ENCODE measurements at places on chromosomes 3 and 15.

GRCh38 chr15:68749365-68749764 lies 71.3 kb downstream of the ANP32A start:
- DNase-seq: no peak

GRCh38 chr15:70870051-70870450 lies 16.1 kb upstream of the LARP6 start:
- no peak for DNase-seq

GRCh38 chr3:153552887-153553604 lies 391.0 kb downstream of the RAP2B start:
- DNase-seq: no peak

DNA sequence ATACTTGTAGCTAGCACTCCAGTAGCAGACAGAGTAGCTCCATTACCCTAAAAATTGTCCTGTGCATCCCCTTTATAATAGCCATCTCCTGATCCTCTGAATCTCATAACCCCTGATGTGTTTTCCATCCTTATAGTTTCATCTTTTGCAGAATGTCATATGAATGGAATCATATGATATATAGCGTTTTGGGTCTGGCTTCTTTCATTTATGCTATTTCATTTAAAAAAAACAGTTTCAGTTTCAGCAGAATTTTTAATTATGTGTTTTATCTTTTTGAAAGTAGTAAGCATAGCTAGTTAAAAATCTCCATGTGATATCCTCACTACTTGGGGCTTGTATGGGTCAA lies 132.7 kb downstream of the KLF13 start:
- no peak for DNase-seq

DNA sequence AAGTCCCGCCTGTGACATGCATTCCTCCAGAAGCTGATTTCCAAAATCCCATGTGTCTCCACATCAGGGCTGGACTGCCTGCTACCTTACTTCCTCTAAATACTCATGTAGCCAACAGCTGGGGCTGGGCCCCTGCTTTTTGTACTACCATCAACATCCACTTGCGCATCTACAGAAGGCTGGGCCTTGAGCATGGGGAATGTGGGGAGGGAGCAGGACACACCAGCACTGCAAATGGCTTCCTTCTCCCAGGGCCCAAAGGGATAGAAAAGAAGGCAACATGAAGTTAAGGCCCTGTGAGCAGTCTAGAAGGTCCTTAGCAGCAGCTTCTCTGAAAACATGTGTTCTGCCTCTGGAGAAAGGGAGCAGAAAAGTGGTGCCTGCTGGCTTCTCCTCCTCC lies 27.2 kb downstream of the MKRN2 start:
- no peak for DNase-seq

DNA sequence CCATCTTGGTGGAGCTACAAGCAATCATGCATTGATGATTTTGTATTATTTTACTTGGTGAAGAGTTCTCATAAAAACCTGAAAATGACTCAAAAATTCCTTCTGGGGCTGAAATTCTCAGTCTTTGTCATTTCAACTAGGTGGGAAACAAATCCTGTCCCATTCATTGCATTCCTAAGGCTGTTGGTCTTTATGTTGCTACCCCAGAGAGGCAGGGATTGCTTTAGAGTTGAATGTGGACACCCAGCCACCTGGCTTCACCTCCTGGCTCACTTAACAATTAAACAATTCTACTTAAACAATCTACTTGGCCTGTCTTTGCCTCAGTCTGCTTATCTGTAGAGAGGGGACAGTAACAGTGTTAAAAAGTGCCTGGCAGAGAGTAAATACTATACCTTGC lies 117.3 kb upstream of the UBE3A start:
- DNase-seq: no peak

DNA sequence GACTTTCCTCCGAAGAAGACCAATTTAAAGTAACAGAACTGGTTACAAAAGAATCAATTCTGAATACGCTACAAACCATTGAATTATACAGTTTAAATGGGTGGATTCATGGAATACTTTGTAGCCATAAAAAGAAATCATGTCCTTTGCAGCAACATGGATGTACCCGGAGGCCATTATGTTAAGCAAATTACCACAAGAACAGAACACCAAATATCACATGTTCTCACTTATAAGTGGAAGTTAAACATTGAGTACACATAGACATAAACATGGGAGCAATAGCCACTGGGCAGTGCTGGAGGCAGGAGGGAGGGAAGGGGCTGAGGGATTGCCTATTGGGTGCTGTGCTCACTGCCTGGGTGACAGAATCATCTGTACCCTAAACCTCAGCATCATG lies 61.3 kb downstream of the EDEM1 start:
- no peak for DNase-seq

DNA sequence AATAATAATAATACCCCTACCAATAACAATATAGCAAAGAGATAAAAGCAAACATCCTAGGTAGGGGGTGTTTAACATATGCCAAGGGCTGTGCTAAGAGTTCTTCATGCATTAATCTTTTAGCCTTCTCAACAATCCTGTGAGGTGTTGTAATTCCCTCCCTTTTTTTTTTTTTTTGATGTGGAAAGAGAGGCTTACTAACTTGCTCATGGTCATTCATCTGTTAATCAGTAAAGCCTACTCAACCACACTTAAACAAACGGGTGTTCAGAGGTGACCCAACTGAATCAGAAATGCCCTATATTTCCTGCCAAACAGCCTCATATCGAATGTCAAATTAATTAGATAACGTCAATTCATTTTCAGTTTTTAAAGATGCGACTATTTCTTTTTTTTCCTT lies 232.1 kb downstream of the CTNNB1 start:
- no peak for DNase-seq

DNA sequence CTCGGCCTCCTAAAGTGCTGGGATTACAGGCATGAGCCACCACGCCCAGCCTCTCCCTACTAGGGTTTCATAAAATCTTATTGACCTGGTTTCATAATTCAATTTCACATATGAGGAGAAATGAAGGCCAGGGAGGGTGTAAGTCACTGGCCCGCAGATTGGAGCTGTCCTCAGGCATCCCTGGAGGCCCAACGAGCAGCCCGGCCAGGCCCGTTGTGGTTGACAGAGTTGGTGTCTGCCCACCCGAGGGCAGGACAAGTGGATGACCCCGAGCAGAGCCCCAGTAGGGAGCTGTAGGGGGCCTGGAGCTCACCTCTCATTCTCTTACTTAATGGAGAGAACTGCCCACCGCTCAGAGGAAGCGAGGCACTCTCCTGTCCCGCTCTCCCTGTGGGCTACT lies 78.9 kb downstream of the CPN2 start:
- DNase-seq: no peak

DNA sequence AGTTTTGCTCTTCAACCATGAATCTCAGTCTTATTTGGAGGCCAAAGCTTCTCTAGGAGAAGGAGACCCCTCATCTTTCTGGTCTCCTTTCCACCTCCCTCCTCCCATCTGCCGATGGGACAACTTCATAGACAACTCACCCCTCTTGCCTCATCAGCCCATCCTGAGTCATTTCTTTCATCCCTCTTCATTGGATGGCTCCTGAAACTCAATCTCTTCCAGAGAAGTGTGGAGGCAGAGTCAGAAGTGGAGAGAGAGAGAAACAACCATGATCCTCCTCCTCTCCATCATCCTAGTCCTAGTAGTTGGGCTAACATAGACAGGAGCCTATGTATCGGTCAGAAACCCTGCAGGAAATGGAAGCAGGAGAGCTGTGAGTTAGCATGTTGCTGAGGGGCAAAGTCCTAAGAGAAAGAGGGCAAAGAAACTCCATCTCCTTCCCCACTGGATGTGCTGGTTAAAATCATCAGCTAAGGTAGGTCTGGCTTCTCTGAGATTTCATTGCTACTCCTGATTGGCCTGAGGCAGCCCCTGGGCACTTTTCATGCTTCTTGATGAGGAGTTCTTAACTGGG lies 21.3 kb upstream of the HCN4 start:
- no peak for DNase-seq

DNA sequence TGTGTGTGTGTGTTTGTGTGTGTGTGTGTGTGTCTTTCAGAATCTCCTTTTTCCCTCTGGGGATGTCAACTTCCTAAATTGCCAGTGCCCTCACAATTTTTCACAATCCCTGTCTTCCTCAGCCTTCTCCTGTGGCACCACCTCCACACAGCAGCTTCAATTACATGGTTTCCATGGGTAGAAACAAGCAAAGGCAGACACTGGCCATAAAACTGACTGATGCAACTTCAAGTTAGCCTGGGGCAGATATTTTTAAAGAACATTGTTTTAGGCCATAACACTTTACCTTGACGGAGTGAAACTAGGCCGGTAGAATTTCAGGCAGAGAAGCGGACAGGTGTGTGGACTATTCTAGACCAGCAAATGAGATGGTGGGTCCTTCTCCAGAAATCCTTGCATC lies 405.8 kb upstream of the SUCLG2 start:
- no peak for DNase-seq

- no peak for DNase-seq
These were observed 3.7 kb downstream of the EHD4 start for GRCh38 chr15:41968701-41969100.

DNA sequence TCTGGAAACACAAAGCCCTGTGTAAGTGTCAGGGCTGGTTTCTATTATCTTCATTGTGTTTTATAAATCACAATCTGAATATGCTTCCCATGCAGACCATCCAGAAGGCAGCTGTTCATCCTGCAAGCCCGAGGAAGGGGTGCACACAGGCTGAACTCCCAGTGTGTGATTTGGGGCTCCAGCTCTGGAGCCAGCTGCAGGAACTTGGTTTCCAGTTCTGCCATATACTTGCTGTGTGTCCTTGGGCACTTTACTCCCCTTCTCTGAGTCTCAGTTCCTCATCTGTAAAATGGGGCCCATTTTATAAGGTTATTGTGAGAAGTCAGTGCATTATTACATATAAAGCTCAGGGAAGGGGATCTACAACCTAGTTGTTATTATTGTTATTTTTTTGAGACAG lies 22.6 kb downstream of the CYP8B1 start:
- no peak for DNase-seq

GRCh38 chr15:73325191-73325861 lies 43.4 kb downstream of the HCN4 start:
- no peak for DNase-seq

DNA sequence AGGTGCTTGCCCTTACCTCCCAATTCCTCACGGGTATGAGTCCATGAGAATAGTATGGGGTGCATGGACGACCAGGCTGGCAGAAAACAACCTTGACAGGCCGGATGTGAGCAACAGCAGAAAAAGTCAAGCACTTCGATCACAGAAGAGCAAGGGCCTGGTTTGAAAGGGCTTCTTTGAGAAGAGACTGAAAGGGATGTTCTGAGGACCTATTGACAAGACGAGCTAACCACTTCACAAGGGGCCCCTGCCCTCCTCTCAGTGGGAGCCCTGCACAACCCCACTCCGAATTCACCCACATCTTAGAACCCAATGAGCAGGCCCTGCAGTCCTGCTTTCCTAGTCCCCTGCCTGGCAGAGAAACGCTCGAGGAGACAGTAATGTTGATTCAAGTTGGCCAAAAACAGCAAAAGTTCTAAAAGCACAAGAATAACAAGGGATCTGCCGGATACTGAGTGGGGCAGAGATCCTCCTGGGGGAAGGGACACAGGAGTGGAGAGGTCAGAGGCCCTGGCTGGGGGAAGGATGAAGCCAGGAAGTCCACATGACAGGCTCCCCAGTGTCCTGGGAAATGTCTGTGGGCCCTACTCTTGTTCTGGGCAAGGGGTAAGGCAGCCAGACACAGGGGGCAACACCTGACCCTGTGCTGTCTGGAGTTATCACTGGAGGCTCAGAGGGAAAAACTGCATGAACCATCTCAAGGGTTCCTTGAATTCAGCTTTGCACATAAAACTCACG lies 14.8 kb upstream of the CX3CR1 start:
- DNase-seq: no peak

DNA sequence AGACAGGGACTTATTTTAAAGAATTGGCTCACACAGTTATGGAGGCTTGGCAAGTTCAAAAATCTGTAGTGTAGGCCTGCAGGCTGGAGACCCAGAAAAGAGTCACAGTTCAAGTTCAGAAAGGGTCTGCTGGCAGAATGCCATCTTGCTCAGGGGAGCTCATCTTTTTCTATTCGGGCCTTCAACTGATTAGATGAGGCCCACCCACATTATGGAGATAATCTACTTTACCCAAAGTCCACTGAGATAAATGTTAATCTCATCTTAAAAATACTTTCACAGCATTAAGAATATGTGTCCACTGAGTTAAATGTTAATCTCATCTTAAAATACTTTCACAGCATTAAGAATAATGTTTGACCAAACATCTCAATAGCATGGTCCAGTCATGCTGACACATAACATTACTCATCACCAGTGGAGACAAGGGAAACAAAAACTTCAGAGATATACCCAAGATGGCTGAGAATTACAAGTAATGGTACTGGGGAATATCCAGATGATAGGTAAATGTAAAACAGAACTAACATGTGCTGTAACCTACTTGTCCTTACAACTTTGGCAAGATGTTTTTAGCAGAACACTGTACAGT lies 74.3 kb upstream of the STAC start:
- DNase-seq: no peak

GRCh38 chr15:85692873-85693272 lies 101.9 kb downstream of the KLHL25 start:
- DNase-seq: no peak

GRCh38 chr3:35680866-35681650 lies 41.7 kb downstream of the ARPP21 start:
- DNase-seq: no peak

GRCh38 chr15:90191794-90192509 lies 9.2 kb upstream of the SEMA4B start:
- DNase-seq: peak; percentile 95

GRCh38 chr3:124685067-124685466 lies 45.2 kb upstream of the UMPS start:
- no peak for DNase-seq

DNA sequence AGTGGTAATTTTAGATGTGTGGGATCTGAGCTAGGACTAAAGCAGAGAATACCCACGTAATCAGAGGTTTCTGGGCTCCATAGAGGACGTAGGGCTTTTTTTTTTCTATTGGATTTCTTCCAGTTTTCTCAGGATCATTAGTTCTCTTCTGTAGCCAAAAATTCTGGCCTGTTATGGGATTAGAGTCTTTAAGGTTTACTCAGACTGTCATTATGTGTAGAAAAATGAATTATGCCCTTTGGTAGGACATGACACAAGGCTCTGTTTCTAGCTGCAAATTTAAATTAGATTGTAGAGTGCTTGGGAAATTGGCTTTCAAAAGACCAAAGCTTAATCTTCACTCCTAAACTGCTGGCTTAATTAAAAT lies 1.9 kb downstream of the SETD5 start:
- no peak for DNase-seq

DNA sequence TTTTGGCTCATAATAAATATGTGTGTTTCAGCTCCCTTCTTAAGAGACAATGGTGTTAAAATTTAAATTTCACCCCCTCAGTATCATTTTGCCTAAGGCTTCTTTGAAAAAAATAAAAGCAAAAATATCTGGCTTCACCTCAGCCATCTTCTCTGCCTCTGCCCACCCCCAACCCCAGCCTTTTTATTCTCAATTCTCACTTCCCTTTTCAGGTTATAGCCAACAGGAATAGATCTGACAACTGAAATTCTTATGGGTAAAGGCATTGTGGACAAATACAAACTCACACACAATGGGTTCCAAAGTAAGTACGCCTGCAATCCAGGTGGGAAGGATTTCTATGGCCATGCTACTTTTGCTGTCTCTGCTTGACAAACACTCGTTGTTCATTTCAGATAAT lies 399.0 kb upstream of the ARRDC4 start:
- DNase-seq: no peak

Measured in NCI-H510A treated with DMSO at 0.1 percent for 48 hours (cell line).